ENCODE measurements at places on chromosomes 2 and 18.

DNA sequence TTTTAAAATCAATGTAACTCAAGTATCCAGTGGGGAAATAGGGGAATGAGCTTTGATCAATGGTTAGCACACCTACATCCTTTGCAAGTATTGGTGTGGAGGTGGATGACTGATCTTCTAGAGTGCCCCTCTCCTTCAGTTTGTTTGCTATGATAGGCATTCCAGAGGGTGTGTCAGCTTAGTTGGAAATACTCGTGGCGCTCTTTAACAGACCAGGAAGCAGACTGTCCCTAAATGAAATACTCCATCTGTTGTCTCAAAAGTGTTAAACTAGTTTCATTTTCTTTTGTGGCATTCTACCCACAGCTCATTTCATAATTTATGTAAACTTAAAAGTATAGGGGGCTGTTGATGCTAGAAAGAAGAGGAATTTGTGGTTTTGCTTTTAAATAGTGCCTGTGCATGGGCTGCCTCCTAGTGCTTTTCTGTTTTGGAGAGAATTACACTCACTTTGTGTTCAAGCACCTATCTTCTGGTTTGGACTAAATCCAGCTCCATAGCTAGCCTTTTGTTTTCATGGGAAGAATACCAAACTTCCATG is 66.2 kb downstream of the STAT1 start:
- no peak for DNase-seq

DNA sequence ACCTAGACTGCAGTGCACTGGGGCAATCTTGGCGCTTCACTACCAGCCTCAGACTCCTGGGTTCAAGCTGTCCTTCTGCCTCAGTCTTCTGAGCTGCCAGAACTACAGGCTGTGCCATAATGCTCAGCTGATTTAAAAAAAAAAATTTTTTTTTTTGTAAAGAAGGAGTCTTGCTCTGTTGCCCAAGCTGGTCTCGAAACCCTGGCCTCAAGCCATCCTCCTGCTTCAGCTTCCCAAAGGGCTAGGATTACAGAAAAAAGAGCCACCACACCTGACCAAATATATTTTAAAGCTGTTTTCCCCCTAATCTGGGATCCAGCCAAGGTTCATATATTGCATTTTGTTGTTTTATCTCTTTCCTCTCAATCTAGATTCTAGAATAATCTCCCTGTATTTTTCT is 82.2 kb downstream of the RAB31 start:
- DNase-seq = no peak

DNA sequence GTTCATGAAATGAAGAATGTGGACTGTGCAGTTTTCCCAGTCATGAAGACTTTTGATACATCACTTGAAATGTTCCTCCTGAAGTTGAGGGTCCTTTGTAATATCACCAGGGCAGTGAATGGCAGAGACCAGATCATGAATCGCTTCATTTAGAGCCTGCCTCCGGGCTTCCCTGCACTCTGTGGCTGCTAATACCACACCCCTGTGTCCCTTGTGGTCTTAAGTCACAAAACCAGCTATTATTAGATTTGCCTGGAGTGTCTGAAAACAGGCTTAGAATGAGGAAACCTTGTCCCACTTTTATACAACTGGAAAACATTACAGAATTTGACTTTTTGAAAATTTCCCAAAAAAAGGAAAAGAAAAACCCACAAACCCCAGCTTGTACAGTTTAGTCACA is 147.9 kb downstream of the MGAT5 start:
- DNase-seq = no peak

- DNase-seq = no peak
Measured at GRCh38 chr18:8358033-8358765, 251.0 kb upstream of the RAB12 start.

- DNase-seq = no peak
Measured at GRCh38 chr18:26052505-26052904, 37.9 kb downstream of the SS18 start.

- no peak for DNase-seq
Measured at GRCh38 chr2:110886826-110887573, 154.6 kb downstream of the ACOXL start.

- DNase-seq = no peak
Measured at GRCh38 chr18:23998018-23998417, 16.5 kb upstream of the TTC39C start.

DNA sequence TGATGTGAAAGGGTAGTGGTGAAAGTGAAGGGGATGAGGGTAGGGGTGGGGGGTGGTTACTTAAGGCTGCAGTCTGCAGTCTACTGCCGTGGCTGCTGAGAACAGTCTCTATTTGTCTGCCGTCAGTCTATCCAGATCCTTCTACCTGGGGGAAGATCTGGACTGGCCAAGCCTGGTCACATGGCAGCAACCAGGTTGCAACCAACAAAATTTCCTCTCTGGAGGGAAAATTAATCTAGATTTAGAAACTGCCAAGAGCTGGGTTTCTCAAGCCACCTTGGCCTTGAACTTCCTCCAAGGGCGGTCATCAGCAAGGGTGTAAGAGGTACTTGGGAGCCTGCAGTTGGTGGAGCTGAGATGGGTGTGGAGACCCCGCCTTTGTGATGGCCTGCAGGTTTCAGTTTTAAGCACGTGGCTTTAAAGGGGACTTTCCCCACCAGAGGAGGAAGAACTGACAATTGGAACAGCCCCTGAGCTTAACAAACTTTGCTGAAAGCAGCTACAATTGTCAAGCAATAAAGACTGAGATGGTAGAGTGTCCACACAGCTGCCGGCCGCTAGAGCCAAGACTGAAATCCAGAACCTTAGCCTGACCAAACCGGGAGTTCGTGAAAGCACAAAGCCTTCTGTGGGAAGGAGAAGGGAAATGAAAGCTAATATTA is 31.4 kb upstream of the KCMF1 start:
- DNase-seq = no peak
